ENCODE measurements at places on chromosomes 2 and 18.

DNA sequence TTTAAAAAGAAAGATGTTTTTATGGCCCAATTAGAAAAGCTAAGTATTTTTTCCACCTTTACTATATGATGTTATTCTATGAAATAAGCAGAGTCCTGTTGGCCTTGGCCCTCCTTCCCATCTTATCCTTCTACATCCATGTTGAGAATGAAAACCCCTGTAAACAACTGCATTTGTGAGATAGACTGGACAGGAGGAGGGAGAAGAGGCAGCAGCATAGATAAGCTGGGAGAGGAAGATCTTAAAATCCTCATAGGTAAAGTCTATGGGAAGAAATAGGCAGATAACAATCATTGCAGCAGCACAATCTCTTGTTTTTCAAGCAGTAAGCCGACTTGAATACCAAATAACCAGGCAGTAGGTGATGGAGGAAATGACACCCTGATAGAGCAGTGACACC is 207.6 kb upstream of the PARD3B start:
- DNase-seq = no peak

DNA sequence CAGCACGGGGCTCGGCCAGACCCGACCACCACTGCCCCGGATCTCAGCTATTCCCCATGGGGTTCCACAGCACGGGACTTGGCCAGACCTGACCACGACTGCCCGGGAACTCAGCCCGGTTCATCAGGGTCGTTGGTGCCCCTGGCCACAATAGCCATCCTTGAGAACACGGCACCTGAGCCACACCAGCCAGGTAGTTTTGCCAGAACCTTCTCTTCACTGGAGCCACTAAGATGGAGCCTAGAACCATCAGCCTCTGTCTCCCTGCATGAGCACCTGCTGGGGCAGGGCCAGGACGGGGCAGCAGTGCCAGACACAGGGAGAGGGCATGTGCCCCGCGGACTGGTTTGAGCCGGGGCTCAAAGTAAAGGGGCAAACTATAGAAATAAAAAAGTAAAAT is 11.4 kb upstream of the KCNG2 start:
- DNase-seq = no peak

DNA sequence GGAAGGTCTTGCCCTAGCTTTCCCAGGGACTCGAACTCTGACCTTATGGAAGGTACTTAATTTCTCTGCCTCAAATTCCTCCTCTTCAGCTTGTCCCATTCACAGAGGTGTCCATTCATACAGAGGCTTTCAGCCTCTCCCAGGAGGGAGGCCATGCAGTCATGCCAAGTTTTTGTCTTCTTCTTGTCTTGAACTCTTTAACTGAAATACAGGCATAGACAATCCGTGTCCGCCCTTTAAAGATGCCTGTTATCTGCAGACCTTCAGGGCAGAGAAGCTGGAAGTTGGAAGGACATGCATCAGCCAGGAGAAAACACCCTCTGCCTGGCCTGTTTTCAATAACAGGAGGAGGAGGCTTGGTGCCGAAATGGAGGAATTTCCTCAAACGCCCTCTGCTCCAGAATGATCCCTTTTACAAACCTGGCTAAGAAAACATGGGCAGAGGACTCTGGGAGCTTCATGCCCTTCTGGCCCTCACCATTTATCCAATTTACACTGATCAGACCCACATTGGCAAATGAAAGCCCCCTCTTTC is 308.3 kb downstream of the MYCN start:
- no peak for DNase-seq

DNA sequence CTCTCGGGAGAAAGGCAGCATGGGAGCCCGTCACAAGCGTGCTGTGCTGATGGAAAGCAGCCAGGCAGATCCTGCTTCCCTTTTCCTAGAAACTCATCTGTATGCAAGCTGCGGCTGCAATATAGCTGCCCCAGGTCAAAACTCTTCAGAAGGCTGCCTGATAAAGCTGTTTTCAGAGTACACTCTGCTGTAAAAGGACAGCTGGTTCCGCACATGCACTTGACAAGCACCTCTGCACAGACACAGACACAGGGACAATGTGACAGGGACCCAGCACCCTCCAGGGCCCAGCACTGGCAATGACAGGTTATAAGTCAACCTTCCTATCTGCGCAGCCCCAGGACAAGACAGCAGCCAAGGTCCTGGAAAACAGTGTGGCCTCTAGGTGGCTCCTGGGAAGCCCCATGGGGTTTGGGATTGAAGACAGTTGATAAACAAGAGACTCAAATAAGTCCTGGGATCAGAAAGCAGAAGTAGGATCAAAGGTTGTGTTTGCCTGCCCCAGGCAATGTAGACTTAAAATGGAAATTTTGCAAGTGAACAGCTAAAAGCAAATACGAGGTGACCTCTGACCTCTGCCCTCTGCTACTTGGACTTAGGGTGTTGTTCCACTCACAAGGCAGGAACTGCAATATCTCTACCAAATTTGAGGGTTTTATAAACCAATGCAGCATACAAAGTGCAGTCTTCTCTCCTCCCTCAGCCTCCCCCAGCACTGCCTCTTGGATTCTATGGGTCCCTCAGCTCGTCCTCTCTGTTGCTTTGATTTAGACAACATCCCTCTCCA is 16.9 kb downstream of the SLC66A2 start:
- DNase-seq = no peak

GRCh38 chr2:27369471-27370025 is 590 bp downstream of the EIF2B4 start:
- DNase-seq = no peak

DNA sequence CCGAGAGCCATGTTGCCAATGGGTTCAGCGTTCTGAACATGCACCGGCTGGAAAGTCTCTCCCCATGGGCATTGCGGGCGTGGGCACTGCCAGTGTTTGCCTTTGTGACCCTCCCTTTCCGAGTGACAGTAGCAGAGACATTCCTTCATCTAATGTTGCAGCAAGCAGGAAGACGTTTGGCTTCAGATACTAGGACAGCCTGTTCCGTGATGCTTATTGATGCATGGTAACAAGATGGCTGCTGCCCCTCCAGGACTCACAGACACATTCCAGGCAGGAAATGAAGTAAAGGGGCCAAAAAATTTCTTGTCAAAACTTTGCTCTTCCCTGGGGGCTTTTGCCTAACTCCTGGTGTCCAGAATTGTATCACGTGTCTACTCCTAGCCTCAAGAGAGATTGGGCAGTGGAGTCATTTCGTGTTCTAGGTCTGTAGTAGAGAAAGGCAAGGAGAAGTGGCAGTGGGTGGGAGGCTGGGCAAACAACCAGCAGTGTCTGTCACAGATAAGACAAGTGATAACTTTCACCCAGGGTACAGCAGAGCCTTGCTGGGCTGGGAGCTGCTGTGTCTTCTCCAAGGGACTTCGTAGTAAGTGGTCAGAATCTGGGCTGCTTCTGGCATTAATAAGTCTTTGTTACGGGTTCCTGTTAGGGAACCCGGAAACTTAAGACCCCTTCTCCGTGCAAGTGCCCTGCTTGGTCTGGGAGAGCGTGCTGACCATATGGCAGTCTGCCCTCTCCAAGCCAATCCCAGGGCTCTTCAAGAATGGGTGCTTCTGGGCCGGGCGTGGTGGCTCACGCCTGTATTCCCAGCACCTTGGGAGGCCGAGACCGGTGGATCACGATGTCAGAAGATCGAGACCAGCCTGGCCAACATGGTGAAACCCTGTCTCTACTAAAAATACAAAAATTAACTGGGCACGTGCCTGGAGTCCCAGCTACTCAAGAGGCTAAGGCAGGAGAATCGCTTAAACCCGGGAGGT is 93.5 kb downstream of the TFCP2L1 start:
- no peak for DNase-seq

DNA sequence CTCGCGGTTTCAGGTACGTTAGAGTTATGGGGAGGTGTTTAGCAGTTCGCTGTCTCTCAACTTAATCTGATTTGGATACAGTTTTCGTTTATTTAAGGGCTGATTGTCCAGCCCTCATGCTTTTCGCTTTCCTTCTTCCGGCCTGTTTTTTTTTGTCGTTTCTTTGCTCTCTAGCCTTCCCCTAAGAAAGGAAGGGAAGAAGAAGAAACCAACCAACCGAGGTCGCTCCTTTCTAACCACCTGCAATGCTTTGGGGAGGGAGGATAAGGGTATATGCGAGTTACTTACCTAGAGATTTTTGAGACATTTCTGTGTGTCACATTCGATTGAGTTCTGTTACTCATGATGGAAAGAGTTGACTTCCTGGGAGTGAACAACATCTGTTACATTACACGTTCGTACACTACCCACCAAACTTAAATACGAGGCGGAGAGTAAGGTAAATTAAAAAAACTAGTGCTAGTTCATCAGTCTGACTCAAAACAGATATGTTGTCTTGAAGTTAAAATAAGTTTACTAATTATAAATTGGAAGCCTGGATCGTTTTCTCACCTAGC is 918 bp downstream of the EIF5B start:
- DNase-seq = no peak

DNA sequence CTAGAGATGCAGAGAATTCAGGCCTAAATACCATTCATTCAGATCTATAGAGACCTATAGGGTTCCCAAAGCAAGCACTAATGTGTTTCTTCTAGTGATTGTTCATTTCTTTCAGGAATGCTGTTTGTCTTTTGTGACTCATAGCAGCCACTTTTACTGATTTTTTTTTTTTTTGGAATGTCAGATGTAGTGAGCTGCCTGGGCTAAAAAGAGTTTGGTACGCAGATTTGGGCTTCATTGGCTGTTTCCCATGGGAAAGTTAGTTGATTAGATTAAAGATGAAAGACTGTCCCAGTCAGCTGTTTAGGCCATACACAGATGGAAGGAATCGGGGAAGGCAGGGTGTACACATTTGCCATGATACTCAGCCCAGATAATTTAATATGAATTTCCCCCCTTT is 87.6 kb downstream of the CDC42EP3 start:
- DNase-seq = peak; percentile 58

DNA sequence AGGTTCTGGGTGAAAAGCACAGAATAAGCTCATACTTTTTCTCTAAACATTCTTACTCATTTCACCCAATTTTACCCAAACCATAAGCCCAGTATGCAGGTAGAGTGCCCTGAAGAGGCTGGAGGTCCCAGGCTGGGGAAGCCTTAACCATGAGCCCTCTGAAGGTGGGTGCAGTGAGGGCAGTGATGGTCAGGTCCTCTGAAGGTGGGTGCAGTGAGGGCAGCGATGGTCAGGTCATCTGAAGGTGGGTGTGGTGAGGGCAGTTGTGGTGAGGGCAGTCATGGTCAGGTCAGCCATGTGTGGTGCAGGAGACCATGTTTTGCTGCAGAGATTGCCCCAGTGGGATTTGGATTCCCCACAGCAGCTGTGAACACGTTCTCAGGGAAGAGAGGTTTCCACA is 148.8 kb downstream of the SNTG2 start:
- DNase-seq = no peak

- DNase-seq = peak; percentile 1
Observed at GRCh38 chr2:208466151-208466919, 59.7 kb downstream of the PTH2R start.

GRCh38 chr2:148653437-148653836 is 8.9 kb downstream of the EPC2 start:
- no peak for DNase-seq

- no peak for DNase-seq
Observed at GRCh38 chr18:76621226-76621625, 126.2 kb upstream of the ZNF516 start.

GRCh38 chr2:161386228-161386824 is 29.8 kb upstream of the TBR1 start:
- no peak for DNase-seq

Measured in fibroblast of skin of left quadriceps (primary cell).